ENCODE measurements at places on chromosomes 4 and X. TPM values are rescaled to one million over a fixed set of nuclear protein-coding genes. Genes with fewer than 3 reads are reported as not detected.

The SPANXN2 gene
- total RNA-seq: not detected

The ZFYVE28 gene
- total RNA-seq: 2.8 TPM

The RIBC1 gene
- 0.53 TPM for total RNA-seq

The CYLC1 gene
- total RNA-seq: not detected

The SPATA18 gene
- 3.5 TPM for total RNA-seq

The TBC1D9 gene
- 6.6 TPM for total RNA-seq
